Suprapubic skin (tissue), 4 donors: ENCODE measurements at places on chromosomes 5 and 9.

GRCh38 chr9:68472119-68472518 is 68.6 kb downstream of the TMEM252 start:
- DNase-seq: no peak

GRCh38 chr5:95005811-95006210 is 279.1 kb downstream of the MCTP1 start:
- no peak for DNase-seq

DNA sequence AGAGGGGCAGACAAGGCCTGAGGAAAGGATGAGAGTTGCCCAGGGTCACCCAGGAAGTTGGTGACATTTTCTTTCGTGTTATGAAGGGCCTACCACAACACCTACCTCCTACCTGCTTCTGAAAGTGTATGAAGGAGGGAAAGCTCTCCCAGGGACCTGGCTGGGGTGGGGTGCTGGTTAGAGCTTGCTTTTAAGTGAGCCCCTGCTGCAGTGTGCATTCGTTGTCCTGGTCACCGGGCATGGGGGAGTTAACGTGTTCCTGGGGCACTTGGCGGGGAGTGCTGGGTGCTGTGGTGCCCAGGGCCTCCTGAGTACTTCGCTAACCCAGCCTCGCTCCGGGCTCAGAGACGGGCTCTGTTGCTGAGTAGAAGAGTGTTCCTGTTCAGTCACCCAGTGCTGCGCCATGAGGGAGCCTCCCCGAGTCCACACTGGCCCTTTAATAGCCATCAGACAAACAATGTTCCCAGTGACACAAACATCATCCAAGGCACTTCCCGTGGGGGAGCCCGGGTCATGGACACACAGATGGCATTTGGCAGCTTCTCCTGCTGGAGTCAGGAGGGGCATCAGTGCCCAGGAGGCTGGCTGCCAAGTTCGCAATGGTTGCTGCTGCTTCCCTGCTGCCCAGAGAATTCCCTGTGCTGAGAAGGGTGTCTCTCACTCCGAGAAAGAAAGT is 85.7 kb downstream of the AMBP start:
- DNase-seq: peak; percentile 63

- DNase-seq: peak; percentile 96
Observed at GRCh38 chr9:128892221-128892921, 10.4 kb downstream of the LRRC8A start.

- DNase-seq: no peak
Observed at GRCh38 chr9:115665519-115665918, 488.1 kb upstream of the PAPPA start.

- DNase-seq: no peak
Observed at GRCh38 chr5:57097526-57097925, 76.3 kb upstream of the GPBP1 start.
